Left kidney (tissue), 8 donors: ENCODE measurements at places on chromosomes 1 and 21. TPM values are rescaled to one million over a fixed set of nuclear protein-coding genes. Genes with fewer than 3 reads are reported as not detected.

Gene OR2T2
- not detected for polyA plus RNA-seq

DNA sequence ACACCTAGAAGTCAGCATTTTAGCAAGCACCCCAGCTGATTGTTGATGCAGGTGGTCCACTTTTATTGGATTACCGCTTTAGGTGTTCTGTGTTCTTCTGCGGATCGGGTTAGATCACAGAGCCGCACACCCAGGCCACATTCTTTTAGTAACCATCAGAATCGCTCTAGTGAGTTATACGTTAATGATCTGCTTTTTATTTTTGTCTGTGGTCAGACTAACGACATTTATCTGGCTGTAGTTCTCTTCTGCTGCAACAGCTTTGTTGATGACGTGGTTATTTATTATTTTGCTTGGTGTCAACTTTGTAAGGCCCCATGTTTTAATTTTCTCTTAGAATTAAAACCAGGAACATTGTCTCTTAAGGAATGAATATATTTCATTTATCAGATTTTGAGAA is 18.2 kb downstream of the SCCPDH start:
- no peak for DNase-seq

GRCh38 chr1:3904006-3904842 is 4.2 kb upstream of the C1orf174 start:
- DNase-seq: no peak

Gene SOX13
- 49.9 TPM for polyA plus RNA-seq

DNA sequence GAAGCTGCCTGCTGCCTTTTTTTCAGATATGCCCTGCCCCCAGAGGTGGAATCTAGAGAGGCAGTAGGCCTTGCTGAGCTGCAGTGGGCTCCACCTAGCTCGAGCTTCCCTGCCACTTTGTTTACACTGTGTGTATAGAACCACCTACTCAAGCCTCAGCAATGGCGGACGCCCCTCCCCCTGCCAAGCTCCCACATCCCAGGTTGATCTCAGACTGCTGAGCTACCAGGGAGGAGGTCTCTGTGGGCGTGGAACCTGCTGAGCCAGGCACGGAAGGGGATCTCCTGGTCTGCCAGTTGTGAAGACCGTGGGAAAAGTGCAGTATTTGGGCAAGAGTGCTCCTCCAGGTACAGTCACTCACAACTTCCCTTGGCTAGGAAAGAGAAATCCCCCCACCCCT is 65.1 kb downstream of the MSH4 start:
- DNase-seq: no peak

GRCh38 chr1:54619749-54620148 is 3.6 kb downstream of the FAM151A start:
- no peak for DNase-seq

DNA sequence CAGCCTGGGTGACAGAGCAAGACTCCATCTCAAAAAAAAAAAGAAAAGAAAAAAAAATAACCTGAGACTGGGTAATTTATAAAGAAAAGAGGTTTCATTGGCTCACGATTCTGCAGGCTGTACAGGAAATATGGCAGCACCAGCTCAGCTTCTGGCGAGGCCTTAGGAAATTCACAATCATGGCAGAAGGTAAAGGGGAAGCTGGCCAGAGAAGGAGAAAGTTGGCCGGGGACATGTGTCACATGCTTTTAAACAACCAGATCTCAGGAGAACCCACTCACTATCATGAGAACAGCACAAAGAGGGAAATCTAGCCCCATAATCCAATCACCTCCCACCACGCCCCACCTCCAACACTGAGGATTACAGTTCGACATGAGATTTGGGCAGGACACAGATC is 125.3 kb downstream of the DISP1 start:
- no peak for DNase-seq

Gene MOB3C
- polyA plus RNA-seq: 12.3 TPM

- DNase-seq: no peak
Measured at GRCh38 chr1:6209661-6210580, 4.0 kb downstream of the RNF207 start.

DNA sequence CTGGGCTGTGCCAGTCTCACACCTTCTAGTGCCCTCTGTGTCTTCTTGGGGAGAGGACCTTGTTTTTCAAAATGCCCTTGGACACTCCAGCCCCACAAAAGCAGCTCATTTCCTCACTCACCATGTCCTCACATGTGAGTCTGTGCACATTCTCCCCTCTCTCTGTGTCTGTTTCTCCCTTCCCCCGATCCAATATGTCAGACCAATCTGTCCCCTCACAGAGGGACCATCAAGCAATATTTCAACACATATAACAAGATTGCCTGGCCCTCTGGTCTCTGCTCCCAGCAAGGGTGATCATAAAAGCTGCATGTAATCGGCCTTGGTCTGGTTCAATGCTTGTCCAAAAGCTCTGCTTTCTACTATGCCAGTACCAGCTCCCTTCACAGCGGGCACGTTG is 261.2 kb downstream of the MATN1 start:
- no peak for DNase-seq

- DNase-seq: no peak
Measured at GRCh38 chr1:156906206-156906906, 12.8 kb downstream of the PEAR1 start.

- DNase-seq: no peak
Measured at GRCh38 chr1:93738926-93739325, 57.3 kb upstream of the BCAR3 start.

Gene ZFP69
- 10.0 TPM for polyA plus RNA-seq
